Dorsolateral prefrontal cortex (tissue), 122 donors: ENCODE measurements at places on chromosomes 6 and 20.
A peak's percentile ranks its signal among the peaks of the same experiment; 100 is the strongest.

DNA sequence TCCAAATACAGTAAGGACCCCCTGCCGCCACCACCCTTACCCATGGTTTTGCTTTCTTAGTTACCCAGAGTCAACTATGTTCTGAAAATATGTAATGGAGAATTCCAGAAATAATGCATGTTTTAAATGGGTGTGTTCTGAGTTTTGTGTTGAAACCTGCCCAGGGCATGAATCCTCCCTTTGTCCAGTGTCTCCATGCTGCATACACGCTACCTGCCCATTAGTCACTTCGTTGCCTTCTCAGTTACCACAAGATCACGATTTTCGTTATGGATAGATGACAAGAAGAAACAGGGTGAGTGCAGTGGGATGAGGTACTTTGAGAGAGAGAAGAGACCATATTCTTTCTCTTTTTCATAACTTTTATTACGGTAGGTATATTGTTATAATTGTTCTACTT, 10.6 kb downstream of the FARS2 start:
- no peak for DNase-seq

DNA sequence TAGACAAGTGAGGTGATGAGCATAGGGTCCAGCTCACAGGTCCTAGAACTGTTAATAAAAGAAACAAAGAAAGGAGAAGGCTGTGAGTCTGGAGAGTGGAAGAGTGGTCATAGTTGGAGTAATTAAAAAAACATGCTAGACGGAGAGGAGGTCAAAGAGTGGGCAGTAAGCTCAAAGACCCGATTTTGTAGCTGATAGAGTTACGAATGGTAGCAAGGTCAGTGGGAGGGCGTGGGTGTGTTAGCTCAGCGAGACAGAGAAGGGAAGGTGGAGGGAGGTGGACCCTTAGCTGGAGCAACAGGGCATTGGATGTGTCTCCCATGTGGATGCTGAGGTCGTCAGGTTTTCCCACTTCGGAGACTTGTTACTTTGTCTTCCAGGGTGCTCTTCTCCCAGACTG, 431.7 kb downstream of the CDH26 start:
- DNase-seq = no peak

DNA sequence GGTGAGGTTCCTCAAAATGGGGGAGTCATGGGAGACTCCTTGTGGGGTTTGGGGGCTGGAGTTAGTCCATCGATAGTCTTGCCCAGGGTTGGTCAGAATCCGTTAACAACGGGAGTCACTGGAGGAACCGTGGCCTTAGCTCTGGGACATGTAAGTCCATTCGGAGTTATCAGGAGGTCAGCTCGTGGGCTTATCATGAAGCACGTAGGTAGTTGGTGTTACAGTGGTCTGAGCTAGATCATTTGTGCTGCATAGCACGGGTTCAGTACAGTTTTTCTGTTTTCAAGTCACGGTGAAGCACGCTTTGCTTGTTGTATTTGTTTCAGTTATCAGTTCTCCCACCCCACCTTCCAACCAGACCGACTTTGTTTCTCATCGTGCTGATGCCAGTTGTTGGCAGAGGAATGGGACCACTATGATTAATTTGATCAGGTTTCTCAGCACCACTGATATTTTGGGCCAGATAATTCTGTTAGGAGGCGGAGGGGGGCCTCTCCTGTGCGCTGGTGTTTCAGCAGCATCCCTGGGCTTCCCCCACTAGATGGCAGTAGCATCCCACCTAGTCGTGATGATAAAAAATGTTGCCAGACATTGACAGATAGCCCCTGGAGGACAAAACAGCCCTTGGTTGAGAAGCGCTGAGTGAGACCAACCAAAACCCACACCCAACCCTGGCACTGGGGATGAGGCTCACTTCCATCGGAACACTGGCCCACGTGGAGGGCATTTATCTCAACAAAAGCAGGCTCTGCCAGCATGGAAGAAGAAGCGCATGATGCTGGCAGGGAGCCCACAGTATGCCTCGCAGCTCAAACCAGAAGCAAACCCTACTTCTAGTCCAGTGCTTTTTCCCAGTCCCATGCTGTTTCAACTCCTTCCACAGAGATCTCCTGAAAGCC, 2.2 kb upstream of the APMAP start:
- peak; percentile 83 for DNase-seq

DNA sequence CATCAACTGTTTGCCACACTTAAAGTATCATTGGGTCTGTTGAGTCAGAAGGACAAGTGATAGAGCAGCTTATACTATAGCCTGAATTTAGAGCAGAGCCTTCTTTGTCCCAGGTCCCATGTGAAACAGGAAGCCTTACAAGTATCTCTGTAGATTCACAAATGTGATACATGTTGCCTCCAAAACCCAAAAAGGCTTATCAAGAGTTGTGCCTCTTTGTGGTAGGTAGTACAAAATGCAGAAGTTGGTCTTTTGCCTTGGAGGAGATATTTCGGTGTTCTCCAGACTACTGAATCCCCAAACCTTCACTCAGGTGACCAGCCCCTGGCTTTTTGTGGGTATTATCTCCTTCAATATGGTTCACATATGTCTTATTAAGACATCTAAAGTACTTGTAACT, 172.8 kb upstream of the PROKR2 start:
- no peak for DNase-seq

- DNase-seq = no peak
Measured at GRCh38 chr6:3450888-3451287, 6.0 kb downstream of the SLC22A23 start.

GRCh38 chr6:114267897-114268296, 74.9 kb downstream of the HS3ST5 start:
- no peak for DNase-seq

DNA sequence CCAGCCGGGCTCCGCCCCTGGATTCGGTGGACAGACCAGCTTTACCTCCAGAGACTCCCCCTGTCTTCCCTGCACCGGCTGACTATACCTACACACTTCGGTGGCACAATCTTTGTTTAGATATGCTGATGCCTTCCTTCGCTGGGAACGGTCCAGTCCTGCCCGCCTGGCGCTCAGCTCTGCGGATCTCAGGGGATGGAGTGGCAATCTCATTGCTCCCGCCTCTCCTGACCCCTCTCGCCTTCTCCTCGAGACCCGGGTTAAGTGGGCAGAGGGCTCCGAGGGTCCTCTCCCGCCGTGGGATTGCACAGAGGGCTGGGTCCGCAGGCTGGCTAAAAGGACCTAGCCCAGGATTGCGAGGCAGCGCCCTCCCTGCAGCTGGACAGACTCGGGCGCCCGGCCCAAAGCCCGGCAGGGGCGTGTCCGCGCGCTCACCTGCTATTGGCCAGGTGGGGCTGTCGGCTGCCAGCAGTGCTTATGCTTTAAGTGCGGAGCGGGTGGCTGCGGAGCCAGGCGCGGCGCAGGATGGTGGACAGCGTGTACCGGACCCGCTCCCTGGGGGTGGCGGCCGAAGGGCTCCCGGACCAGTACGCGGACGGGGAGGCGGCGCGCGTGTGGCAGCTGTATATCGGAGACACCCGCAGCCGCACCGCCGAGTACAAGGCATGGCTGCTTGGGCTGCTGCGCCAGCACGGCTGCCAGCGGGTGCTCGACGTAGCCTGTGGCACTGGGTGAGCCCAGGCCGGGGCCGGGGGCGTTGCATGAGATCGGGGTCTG, at the start of gene GNMT:
TSS of gene GNMT (plus strand) at position 512 of the 777 bp plus-strand sequence. CDS start at position 526, 14 bp downstream.
- DNase-seq = no peak
